ENCODE measurements at places on chromosomes 5 and 9.
A peak's percentile ranks its signal among the peaks of the same experiment; 100 is the strongest.

- peak; percentile 84 for DNase-seq
These were observed 64.5 kb upstream of the ERBIN start for GRCh38 chr5:65861830-65862241.

GRCh38 chr5:105413406-105413990 is 1850.9 kb upstream of the NUDT12 start:
- no peak for DNase-seq

DNA sequence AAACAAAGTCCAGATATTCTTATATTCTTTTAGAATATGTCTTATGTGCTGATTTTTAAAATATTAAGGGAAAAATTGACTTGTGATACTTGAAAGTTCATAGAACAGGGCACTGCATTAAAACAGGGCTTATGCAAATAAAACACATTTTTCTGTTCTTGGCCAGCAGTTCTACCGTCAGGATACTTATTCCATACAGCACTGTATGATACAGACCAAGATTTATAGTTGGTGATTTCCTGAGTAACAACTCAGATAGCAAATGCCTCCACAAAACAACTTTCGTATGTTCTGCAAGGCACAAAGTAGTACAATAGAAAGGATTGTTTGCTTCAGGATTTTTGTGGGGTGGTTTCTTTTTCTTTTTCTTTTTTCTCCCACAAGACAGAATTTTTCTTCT is 70.0 kb downstream of the F2RL2 start:
- no peak for DNase-seq

DNA sequence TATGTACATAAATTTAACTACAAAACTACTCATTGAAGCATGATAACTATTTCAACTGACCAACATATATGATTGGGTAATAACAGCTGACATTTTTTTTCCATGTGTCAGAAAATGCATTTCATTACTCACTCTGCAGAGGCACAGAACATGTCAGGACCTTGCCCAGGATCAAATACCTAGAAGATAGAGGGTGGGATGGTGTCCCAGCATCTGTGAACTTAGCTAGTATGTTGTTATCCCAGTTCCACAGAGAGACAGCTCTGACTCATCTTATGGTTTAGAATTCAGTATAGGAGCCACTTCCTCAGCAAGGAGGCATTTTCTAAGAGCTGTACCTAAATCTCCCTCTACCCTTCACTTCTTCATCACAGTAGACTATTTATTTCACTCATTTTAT is 1198.6 kb upstream of the ACO1 start:
- no peak for DNase-seq

GRCh38 chr5:122906768-122907167 is 61.4 kb downstream of the SNX24 start:
- no peak for DNase-seq

DNA sequence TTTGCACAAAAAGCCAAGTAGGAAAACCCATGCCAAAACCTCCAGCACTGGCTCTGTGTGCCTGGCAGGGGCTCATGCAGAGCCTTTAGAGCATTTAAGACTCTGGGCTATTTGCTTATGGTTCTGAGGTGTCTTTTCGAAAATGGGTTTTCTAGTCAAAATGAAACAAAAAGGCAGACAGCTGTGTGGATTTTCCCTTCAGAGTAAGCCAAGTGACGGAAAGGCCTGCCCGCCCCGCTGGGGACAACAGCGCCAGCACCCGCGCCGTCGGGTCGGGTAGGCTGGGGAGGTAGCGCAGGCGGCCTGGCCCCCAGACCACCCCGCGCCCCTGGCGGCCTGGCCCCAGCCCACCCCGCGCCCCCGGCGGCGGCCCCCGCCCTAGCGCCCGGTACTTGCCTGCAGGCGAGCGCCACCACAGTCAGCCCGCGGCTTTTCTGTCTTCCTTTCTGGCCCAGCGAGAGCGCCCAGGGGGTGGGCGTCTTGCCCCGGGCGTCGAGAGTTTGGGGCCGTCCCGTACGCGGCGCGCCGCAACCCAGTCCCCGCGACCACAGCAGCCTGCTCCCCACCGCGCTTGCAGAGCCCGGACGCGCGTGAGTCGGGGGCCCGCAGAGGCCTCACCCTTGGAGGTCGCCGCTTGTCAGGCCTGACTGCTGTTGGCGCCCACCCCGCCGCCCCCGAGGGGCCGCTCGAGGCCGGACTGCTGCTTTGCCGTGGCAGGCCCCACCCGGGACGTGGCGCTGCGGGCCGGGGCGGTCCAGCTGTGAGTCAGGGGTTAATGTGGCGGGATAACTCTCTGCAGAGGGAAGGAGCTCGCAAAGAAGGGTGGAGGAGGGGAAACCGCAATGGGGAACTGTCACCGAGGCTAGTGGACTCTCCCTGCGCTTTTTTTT is at the start of gene TICAM2:
Gene TICAM2, minus strand, starts transcription at position 779 of the 890 bp plus-strand sequence. CDS start 21,223 bp downstream, outside the sequence.
- DNase-seq: no peak

DNA sequence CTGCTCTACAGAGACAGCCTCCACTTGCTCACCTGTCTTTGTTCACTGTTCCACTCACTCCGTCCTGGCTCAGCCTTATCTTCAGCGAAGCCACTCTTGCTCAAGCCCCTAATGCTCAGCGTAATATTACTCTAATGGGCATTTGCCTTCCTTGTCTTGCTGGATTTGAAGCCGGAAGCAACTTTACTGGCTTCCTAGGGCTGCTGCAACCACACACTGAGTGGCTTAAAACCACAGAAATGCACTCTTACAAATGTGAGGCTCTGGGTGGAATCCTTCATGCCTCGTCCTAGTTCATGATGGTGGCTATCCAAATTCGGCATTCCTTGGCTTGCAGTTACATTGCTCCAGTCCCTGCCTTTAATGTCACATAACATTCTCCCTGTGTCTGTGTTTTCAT is 85.5 kb upstream of the MARCHF11 start:
- no peak for DNase-seq

- no peak for DNase-seq
These were observed 155.2 kb upstream of the PHYKPL start for GRCh38 chr5:178387856-178388190.
